ENCODE measurements at places on chromosomes 5 and 9. TPM values are rescaled to one million over a fixed set of nuclear protein-coding genes. Genes with fewer than 3 reads are reported as not detected.

DNA sequence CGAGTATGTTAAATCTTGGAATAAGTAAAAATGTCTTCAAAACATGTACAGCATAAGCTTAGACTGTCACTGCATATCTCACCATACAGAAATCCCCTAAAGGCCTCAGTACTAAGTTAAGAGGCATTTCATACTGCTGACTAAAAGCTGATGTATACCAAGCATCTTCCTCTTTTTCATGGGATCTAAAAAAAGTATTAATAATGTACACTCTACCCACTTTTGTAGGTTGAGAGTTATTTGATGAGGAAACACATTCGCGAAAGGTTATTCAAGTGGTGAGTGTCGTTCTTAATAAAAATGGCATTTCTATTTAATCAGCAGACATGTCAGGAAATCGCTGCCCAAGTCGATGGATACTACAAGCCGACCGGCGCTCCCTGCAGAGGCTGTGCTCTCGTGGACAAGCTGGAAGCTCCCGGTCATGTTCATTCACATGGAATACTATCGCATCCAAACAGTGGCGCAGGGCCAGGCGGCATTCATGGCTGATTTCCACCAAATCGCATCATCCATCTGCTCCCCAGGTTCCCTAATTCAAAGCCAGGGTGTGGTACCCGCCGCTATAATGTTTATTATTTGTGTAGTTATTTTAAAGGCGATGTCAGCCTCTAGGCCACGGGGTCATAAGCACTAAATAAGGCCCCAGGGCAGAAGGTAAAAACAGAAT is 724 bp downstream of the SGTB start:
- DNase-seq, result no peak

Gene AQP3
- total RNA-seq, result 1,484 TPM

Gene RAB3C
- total RNA-seq, result 0.21 TPM

Gene FCN2
- total RNA-seq, result not detected

All from esophagus squamous epithelium (tissue), 5 donors.